NB4 (cell line): ENCODE measurements at places on chromosomes 7 and 10.
A peak's percentile ranks its signal among the peaks of the same experiment; 100 is the strongest.

- no peak for DNase-seq
These were observed 4.7 kb upstream of the WASHC2A start for GRCh38 chr10:50063100-50063499.

GRCh38 chr7:27409311-27409710 is 166.7 kb downstream of the EVX1 start:
- DNase-seq = no peak

DNA sequence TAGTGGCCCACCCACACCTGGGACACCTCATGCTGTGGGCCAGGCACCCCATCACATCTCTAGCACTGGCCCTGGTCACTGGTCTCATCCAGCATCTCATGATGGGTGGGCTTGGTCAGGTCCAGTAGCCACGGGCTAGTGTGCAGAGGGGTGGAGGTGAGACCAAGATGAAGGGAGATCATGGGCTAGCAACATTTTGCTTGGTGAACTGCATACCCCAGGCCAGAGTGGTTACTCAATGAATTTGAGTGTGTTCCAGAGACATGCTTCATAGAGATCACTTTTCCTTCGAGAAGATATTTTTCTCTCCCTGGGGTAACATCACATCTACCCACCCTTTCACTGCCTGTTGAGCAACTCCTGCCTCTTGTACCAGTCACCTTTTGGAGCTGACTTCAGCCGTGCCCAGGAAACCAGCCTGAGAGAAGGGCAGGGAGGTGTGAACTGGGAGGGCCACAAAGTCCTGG is 44.2 kb downstream of the MINDY4 start:
- no peak for DNase-seq

DNA sequence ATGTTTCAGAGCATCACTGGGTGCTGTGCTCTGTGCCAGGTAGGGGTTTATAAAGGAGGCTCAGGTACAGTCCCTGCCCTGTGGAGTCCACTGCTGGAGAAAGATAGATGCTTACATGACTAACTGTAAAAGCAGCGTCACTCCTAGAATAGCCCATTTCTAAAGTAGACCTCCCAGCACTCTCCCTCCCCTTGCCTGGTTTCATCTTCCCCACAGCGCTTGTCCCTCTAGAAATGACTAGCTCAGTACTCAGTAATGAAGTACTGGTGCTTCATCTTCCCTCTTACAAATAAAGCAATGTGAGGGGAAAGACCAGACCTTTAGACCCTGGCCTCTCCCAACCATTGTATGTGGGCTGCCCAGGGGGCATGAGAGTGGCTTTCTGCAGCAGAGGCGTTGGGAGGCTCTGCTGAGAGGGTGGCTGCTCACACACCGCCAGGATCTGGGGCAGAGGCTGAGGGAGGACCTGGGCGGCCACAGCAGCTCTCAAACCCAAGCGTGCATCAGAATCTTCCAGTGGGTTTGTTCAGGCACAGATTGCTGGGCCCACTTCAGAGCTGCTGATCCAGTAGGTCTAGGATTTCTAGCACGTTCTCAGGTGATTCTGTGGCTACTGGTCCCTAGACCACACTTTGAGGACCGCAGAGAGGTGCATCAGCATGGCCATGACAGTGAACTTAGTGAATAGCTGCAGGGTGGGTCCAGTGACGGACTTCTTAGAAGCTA is 110.3 kb upstream of the ANLN start:
- no peak for DNase-seq

DNA sequence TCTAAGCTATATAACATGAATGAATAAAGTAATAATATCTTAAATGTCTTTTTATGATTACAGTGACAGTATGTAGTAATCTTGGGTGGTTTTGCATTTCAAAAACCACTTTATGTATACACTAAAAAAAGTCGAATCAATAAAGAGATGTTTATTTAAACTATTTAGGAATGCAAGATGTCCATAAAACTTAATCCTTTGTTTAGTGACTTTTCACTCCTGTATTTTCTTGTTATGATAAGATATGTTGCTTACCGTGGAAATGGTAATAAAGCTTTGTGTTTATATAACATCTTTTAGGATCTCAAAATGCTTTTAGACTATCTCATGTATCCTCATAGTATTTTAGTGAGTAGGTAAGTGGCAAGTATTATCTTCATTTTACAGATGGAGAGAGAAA is 48.5 kb downstream of the SP4 start:
- no peak for DNase-seq

DNA sequence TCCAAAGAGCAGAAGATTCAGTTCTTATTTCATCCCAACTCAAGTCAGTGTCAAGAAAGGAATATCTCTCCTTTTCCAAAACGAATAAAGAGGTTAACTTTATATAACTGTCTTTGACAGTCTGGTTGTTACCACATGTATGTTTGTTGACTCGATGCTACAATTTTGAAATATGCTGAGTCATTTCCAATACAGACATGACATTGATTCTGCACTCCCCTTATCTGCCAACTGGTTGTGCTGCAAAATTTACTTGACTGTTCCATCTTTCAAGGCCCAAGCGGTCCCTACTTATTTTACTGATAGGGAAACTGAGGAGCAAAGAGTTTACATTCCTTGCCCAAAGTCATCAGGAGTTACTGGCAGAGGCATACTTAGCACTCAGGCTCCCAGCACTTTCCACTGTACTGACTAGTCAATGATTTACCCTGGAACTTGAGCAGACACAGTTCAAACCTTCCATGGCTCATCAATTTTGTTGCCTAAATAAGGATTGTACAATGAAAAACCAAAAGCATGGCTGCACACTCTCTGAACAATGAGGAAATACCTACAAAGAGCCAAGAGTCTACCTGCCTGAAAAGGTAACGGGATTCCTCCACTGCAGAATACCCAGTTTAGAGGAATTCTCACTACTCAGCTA is 52.8 kb downstream of the ABLIM1 start:
- DNase-seq = no peak

DNA sequence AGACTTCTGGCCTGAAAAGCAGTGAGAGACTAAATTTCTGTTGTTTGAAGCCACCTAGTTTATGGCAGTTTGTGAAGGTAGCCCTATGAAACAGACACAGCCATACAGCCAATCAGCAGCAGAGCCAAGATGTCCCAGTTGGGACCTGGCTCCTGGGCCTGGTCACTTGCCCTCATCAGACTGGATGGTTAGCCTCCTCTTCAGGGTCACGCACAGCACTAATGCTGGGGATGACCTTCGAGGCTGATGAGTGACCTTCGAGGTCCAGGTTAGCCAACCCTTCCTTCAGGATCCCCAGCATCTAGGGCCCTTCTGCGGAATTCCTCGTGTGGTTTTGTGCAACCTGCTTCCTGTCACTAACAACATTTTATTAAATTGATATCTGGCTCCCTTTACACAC is 229.7 kb downstream of the FANK1 start:
- DNase-seq = no peak

DNA sequence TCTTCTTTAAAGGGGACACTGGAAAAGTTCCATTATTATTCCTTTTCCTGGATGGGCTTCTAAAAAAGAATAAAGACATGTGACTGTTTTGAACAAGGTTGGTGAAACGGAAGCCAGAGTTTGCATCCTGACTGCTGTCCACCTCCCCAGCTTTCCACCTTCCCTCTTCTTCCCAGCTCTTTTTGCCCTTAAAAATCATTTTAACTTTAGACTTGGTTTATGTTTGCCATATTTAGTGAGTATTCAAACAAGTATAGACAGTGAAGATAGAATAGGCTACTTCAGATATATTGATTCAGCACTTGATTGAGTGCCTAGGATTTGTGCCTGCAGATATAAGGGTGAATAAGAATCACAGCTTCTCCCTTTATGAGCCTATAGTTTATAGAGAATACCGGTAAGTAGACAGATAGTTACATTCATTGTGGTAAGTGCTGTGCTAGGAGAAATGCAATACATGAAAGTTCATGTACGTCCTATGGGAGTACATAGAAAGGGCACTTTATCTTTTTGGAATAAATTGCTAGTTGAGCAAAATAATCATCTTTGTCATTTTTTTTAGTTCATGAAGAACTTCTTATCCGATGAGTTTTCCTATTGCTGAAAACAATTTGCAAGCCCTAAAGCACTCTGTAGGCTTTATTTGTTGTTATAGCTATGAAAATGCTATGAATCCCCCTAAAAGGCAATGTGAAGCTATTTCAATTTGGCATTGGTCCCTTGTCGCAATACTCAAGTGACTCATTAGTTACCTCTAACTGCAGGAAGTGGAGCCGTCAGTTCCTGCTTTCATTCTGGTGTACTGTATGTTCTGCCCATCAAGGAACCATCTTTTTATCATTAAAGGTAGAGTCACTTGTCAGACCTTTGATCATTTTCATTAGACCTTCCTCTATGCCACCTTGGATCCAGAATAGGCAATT is 57.2 kb upstream of the STRIP2 start:
- peak; percentile 95 for DNase-seq
